A549 treated with GW870086 at 1 μM for 4 hours (cell line): ENCODE measurements at places on chromosomes 7 and 10. TPM values are rescaled to one million over a fixed set of nuclear protein-coding genes. Genes with fewer than 3 reads are reported as not detected.

Gene PDE1C
- total RNA-seq = 2.5 to 3.8 TPM (median 3.3 TPM) in 5 replicates

Gene CYP2C9
- total RNA-seq = not detected in 5 replicates

Gene LRRC4
- not detected in 5 replicates for total RNA-seq

Gene NPFFR1
- total RNA-seq = 0.05 TPM in 1 of 5 replicates, not detected in the others

Gene ADAM22
- total RNA-seq = 0.12 to 0.43 TPM (median 0.21 TPM) in 5 replicates

Gene ANTXRL
- total RNA-seq = 0.10 to 0.27 TPM (median 0.20 TPM) in 4 of 5 replicates, not detected in the other

Gene VPS37D
- 4.4 to 7.3 TPM (median 6.6 TPM) in 5 replicates for total RNA-seq

Gene CLDN4
- 5.5 to 7.7 TPM (median 7.4 TPM) in 5 replicates for total RNA-seq

Gene TDRD1
- not detected in 5 replicates for total RNA-seq

Gene FAM180A
- total RNA-seq = 0.12 TPM in 1 of 5 replicates, not detected in the others

Gene OR2A12
- total RNA-seq = not detected in 5 replicates

Gene CHCHD1
- total RNA-seq = 60.7 to 78.7 TPM (median 71.8 TPM) in 5 replicates

Gene PTF1A
- total RNA-seq = not detected in 5 replicates

Gene SHH
- 0.48 to 0.96 TPM (median 0.74 TPM) in 5 replicates for total RNA-seq

Gene ASAH2B
- total RNA-seq = 3.5 to 5.4 TPM (median 4.6 TPM) in 5 replicates

Gene TMEM184A
- 6.7 to 13.2 TPM (median 9.5 TPM) in 5 replicates for total RNA-seq

Gene PRKG1
- 0.02 TPM in 2 of 5 replicates, not detected in the others for total RNA-seq
